Inflammatory macrophage treated with lipopolysaccharide for 4 hours (primary cell): ENCODE measurements at places on chromosomes 6 and 20.

DNA sequence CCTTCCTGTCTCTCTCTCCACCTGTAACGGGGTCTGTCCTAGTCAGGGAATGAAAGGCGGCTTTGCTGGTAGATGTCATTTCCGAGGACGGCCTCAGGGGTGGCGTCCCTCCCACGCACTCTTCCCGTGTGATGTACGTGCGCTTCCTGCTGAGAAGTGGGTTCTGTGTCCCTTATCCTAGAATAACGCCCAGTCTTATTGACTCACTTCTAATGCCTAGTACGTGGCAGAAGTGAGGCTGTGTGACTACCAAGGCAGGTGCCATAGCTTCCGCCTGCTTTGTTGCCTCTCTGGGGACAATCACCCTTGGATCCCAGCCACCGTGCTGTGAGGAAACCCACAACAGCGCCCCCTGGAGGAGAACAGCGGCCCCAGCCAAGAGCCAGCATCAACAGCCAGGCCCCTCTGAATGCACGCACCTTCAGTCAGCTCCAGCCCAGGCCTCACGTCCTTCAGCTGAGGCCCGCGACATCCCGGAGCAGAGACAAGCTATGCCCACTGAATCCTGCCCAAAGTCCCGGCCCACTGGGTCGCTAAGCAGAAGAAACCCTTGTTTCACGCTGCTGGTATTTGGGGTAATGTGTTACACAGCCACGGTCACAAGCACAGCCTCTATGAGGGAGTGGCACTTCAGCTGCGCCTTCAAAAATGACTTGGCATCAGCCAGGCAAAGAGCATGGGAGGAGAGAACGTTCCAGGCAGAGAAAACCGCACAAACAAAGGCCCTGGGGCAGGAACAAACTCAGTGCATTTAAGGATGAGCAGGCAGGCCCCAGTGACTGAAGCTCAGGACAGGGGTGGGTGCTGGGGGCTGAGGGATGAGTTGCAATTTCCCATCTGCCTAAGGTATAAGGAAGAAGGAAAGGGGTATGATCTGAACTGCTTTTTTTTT is 224.2 kb downstream of the NFATC2 start:
- DNase-seq: peak; percentile 18

DNA sequence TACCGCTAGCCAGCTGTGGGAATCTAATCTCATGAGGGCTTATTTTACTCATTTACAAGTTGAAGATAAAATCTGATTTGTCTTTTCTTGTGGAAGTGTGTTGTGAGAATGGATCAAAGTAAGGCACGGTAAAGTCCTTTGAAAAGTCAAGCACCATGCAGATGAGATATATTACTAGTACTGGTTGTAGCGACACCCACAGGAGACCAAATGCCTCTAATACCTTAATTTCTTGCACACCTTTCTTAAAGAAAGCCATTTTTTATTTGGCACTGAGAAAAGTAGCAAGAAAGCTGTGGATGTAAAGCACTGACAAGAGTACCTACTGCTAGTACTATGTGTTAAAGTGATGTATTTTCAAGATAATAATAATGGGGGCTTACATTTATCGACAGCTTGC is 191.0 kb upstream of the MMS22L start:
- DNase-seq: no peak

DNA sequence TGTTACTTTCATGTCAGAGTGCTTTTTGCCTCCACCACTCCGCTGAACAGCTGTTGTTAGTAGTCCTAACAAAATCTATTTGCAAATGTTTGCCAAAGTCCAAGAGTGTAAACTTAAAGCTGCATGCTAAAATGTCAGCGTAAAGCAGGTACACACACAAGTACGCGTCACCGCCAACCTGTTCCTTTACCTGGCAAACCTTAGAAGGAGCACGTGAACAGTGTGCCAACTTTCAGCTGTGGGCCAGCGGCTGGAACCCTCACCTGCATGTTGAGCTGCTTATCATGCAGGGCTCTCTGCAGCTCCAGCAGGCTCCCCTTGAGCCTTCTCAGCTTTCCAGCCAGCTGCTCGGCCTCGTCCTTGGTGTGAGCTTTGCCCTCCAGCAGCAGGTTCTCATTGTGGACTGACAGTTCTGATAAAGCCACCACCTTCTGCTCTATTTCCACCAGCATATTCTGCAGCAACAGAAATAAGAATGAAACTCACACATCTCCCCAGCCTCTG is 359.3 kb downstream of the SYNE1 start:
- no peak for DNase-seq

- no peak for DNase-seq
Observed at GRCh38 chr6:1892716-1893115, 283.0 kb downstream of the FOXC1 start.

DNA sequence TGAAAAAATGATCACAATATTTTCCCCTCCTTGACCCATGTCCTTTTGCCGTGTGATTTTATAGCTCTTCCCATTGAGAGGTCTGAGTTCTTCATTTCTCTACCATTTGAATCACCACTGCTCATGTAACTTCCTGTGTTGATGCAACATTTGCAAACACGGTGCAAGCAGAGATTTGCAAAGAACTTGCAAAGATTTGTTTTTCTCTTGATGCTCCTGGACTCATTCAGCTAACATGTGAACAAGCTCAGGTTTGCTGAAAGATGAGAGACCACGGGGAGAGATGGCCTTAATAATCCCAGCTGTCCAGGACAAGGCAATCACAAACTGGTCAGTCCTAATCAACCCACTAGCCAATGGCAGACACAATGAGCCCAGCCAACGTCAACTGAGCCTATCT is 8.6 kb downstream of the VNN2 start:
- DNase-seq: peak; percentile 89

- DNase-seq: no peak
Observed at GRCh38 chr20:35637276-35637675, 21.6 kb downstream of the SPAG4 start.

GRCh38 chr20:16917636-16918035 is 169.5 kb downstream of the OTOR start:
- DNase-seq: no peak

DNA sequence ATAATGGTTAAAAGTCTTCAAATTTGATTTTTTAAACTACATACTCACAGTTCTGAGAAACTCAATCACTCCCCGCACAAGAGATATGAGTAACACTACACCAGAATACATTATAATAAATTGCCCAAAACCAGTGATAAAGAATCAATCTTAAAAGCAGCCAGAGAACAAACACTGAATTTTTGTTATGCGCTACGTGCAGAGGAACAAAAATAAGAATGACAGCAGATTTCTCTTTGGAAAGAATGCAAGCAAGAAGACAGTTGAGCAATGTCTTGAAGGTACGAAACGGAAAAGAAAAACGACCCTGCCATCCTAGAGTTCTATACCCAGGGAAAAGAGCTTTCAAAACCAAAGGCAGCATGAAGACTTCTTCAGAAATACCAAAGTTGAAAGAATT is 216.7 kb downstream of the TTLL2 start:
- DNase-seq: no peak

DNA sequence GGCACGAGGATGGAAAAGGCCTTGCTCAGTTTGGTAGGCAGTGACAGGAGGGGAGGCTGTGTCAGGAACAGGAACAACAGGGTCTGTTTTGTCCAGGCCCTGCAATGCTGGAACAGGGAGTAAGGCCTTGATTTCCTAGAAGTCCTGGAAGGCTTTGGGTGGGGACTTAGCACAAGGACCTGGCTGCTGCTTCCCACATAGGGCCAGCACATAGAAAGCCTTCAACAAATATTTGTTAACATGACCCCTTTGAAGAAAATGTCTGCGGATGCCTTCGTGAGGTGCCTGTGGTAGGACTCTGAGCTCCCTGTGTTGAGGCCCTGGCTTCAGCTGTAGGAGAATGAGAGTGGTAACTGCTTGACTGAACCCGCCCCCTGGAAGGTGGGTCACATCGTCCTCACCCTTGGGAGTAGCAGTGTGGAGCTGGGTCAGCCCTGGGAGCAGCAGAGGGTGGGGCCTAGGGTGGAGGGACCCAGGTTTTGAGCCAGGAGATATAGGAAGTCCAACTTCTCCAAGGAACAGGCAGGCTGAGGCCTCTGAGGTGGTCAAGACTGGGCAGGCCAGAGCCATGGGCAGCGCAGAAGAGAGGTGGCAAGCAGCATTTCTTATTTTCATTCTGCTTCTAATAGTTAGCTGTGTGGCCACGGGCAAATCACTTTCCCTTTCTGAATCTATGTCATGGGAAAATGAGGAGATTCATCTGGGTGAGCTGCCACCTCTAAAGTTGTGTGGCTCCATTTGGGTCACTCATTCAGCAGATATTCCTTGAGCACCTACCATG is 50.0 kb downstream of the CNBD2 start:
- no peak for DNase-seq
